ENCODE measurements at places on chromosomes 7 and 10. TPM values are rescaled to one million over a fixed set of nuclear protein-coding genes. Genes with fewer than 3 reads are reported as not detected.

NPSR1 gene
- not detected for total RNA-seq

AVPI1 gene
- total RNA-seq = 6.5 TPM

C10orf143 gene
- 0.22 TPM for total RNA-seq

HOXA2 gene
- 2.0 TPM for total RNA-seq

All from epithelial cell of proximal tubule (primary cell).